ENCODE measurements at places on chromosomes 4 and X.
A peak's percentile ranks its signal among the peaks of the same experiment; 100 is the strongest.

GRCh38 chrX:129750971-129751370, 12.2 kb downstream of the XPNPEP2 start:
- DNase-seq: no peak

DNA sequence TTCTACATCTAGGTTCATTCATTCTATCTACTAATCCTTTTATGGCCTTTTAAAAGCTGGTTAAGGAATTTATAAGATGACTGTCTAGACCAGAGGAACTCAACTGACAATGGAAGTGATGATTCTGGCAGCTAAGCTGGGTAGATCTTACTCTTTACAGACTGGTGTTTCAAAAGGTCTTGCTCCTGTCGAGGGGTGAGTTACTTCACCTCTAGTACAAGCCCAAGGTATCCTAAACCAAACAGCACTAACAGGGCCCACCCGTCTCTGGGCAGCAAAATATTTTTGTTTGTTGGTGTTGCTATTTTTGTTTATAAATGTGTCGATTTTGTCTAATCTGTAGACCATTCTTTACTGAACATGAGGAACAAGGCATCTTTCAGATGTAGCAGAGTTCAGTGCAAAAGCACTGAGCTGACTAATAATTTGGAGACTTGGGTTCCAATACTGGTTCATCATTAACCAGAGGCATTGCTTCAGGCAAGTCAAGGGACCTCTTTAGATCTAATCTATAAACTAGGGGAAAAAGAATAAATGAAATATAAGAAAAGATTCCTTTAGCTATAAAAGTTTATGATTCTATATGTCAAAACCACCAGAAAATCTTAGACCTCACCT, 90.3 kb upstream of the FRG1 start:
- no peak for DNase-seq

DNA sequence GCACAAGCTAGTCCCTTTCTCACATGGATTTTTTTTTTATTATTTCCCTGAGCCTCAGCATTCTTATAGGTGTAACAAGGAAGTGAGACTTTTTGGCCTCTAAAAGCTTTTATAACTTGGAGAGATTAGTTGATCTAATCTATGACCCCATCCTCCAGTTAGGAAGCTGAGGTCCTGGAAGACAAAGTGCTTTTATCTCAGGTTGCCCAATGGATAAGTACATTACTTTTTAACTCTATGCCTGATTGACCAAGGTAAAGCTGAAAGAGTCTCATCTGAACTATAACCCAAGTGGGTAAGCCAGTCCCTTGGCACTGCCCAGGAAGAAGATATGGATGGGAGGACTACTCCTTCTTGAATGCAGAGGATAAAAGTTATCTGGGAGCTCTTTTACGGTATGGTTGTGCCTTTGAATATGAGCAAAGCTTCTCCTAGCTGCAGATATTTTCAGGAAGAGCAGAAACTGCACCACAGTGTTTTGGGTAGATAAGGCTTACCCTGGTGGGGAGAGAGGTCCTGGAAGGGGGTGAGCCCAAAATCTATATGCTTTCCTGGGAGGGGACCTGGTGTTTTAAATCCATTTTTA, 40.2 kb downstream of the VSIG4 start:
- no peak for DNase-seq

GRCh38 chrX:149074398-149074797, 430.7 kb downstream of the IDS start:
- peak; percentile 77 for DNase-seq

DNA sequence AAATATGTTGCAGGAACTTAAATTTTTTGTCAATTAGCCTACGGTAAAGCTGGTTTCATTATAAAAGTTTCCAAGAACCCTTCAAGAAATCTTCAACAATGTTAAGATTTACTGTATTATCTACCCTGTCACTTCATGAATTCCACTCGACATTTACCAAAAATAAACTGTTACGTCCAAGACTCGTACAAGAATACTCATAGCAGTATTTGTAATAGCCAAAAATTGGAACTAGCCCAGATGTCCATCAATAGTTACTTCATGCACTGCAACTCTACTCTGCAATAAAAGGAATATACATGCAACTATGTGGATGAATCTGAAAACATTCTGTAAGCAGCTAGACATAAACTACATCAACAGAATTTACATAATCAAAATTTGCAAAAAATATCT, 13.4 kb downstream of the RBMX start:
- DNase-seq: no peak
